ENCODE measurements at places on chromosomes 3 and 15.

DNA sequence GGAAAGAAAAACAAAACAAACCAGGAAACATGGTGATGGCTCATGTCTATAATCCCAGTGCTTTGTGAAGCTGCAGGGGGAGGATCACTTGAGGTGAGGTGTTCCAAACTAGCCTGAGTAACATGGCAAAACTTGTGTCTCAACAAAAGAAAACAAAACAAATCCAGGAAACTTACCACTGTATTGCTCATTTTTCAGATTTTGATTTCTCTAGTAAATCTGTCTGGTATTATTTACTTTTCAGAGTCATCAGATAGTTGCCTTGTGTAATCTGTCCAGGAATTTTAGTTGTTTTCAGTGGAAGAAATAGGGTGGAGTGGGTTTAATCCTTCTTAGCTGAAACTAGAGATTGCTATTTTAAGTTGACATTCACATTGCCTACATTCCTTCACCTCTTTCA lies 91.8 kb upstream of the ALCAM start:
- no peak for DNase-seq

DNA sequence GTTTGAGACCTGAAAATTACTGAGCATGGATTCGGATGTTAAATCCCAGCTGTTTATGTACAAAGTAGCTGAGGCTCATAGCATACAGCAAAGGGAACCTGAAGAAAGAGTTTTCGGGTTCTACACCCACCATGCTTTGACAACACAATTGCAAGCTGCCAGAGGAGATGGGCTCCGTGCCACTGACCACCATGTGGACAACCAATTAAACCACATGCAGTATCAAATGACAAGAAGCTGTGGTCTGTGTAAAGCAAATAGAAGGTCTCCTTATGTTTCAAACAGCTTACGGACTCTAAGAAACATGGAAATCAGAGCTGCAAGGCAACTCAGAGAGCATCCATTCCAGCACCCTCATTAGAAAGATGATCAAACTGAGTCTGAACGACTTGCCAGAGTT lies 12.9 kb downstream of the GABRB3 start:
- DNase-seq: no peak

- no peak for DNase-seq
Measured at GRCh38 chr3:113404637-113405036, 36.7 kb downstream of the CFAP44 start.

DNA sequence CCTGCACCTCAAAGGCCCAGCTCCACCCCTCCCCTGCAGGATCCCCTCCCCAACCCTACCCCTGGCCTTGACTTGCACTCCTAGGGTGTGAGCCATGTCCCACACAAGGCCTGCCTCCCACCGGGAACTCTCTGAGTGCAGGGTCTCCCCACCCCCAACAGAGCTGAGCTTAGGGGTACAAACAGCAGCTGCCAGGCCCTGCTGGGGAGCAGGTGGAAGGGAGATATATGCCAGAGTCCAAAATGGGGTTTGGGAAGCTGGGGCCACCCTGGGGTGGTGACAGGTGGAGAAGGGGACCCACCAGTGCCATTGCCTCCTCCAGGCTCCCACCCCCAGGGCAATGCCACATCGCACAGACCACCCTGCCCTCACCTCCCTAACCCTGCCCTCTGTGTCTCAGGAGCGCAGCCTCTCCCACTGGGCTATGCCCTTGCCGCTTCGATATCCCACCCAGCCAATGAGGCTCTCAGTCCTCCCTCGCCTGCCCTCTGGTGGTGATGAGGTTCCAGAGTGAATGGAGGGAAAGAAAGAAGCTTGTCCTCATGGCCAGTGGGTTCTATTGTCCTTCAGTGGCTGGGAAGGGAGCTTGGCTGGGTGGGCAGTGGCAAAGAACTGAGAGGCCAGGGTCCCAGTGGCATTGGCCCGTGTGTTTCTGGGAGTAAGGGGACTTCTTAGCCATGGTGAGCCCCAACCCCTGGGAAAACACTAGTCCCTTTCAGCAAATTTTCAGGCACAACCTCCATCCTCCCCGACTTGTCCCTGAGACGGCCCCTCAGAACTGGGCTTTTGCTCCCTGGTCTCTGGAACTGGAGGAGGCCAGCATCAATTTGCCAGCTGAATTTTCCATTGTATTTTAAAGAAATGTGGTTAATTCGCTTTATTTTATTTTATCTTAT lies 46.8 kb downstream of the CYP11A1 start:
- DNase-seq: no peak

GRCh38 chr15:51108933-51109550 lies 14.3 kb upstream of the TNFAIP8L3 start:
- DNase-seq: no peak

DNA sequence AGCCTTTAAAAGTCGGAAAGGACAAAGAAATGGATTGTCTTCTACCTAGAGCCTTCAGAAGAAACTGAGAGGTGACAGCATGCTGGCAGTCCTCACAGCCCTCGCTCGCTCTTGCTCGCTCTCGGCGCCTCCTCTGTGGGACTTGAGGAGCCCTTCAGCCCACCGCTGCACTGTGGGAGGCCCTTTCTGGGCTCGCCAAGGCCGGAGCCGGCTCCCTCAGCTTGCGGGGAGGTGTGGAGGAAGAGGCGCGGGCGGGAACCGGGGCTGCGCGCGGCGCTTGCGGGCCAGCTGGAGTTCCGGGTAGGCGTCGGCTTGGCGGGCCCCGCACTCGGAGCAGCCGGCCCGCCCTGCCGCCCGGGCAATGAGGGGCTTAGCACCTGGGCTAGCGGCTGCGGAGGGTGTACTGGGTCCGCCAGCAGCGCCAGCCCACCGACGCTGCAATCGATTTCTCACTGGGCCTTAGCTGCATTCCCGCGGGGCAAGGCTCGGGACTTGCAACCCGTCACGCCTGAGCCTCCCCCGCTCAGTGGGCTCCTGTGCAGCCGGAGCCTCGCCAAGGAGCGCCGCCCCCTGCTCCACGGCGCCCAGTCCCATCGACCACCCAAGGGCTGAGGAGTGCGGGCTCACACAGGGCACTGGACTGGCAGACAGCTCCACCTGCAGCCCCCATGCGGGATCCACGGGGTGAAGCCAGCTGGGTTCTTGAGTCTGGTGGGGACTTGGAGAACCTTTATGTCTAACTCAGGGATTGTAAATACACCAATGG lies 953.8 kb upstream of the GBE1 start:
- DNase-seq: no peak

DNA sequence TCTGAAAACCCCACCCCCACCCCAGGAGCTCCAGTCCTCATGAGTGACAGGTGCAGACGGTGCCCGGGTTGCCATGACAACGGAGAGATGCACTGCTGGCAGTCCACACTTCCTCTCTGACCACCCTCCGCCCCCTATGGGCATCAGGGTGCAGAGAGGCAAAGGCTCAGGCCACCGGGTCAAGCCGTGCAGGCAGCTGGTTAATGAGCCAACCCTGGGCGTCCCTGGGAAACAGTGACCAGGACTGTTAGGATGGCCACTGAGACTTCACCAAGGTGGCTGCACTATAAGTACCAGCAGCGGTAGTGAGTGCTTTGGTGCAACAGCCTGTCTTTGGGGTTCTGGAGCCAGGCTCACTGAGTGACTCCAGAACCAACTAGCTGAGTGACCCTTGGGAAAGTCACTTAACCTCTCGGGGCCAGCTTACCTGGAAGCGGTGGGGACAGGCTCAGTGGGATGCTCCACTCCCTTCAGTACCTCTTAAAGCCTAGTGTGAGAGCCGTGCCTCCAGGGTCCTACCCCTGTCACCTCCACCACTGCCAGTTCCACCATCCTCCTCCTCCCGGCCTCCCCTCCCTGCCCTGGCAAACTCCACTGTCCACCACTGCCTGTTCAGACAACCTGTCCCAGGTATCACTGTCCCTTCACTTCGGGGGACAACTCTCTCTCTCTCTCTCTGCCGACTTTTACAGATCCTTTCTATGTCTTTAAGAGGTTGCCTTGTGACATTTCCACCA lies 121.0 kb upstream of the PRR20G start:
- DNase-seq: no peak

DNA sequence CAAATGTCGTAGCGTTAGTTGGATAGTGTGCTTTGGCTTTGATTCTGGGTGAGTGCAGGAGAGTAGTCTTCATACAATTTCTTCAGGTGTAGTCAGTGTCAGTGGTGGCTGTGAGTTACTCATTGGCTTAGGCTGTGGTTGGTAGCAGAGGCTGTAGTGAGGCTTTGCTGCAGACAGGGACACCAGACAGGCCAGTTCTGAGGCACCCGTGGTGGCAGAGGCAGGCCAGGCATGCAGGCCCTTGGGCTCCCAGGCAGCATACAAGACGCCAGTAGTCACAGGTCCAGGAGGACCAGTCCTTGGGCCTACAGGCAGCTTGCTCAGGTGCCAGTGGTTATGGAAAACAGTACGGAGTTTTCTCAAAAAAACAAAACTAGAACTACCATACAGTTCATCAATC lies 61.3 kb downstream of the DMXL2 start:
- no peak for DNase-seq

- no peak for DNase-seq
Measured at GRCh38 chr3:111903067-111903511, 44.0 kb downstream of the PHLDB2 start.

Data from GM19239 (cell line).